ENCODE measurements at places on chromosomes 1 and 21. TPM values are rescaled to one million over a fixed set of nuclear protein-coding genes. Genes with fewer than 3 reads are reported as not detected.

The LRRC53 gene
- total RNA-seq = not detected

The SLC22A15 gene
- 21.0 TPM for total RNA-seq

The ARV1 gene
- 6.3 TPM for total RNA-seq

The ADGRL4 gene
- 0.96 TPM for total RNA-seq

The CHI3L1 gene
- total RNA-seq = 0.21 TPM

Measured in tracheal epithelial cell (primary cell).